ENCODE measurements at places on chromosomes 4 and X. TPM values are rescaled to one million over a fixed set of nuclear protein-coding genes. Genes with fewer than 3 reads are reported as not detected.
A peak's percentile ranks its signal among the peaks of the same experiment; 100 is the strongest.

LRIT3 gene
- total RNA-seq = 0.08 TPM

ARSJ gene
- total RNA-seq = 1.8 TPM

DNA sequence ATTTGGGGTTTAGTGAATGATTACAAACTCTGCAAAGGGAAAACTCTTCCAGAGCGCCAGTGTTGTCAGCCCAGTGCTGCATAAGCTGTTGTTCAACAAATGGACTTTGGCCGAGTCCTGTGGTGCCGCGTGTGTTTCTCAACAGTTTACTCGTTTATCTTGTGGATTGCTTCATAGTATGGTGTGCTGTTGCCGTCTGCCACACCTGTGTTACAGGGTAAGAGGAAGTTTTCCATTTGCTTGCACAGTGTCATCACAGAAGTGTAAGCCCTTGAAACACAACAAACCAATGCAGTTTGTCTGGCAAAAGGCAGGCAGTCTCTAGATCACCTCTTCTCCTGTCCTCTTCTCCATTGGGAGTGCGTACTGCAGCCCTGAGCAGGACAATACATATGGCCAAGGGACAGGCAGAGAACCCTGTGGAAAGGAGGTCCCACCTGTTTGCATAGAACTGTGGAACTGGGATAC lies 66.3 kb downstream of the DCUN1D4 start:
- peak overlapping the region; percentile 98 for H3K27ac ChIP-seq
- peak; percentile 52 for DNase-seq
- peaks cover 22% of the 10 kb centered on the region for H3K4me1 ChIP-seq
- H3K36me3 ChIP-seq = peaks cover 9% of the 10 kb centered on the region

GRCh38 chr4:109160494-109160893 lies 142.0 kb downstream of the COL25A1 start:
- no peaks in the 10 kb centered on the region for H3K36me3 ChIP-seq
- H3K4me1 ChIP-seq = no peaks in the 10 kb centered on the region
- H3K4me3 ChIP-seq = no peak overlapping the region
- H3K27ac ChIP-seq = no peak overlapping the region
- peaks cover 2% of the 10 kb centered on the region for H3K27me3 ChIP-seq

- no peak for DNase-seq
- no peak overlapping the region for H3K4me3 ChIP-seq
- no peaks in the 10 kb centered on the region for H3K4me1 ChIP-seq
- no peaks in the 10 kb centered on the region for H3K36me3 ChIP-seq
Observed at GRCh38 chr4:125843947-125844346, 529.2 kb downstream of the FAT4 start.

TACC3 gene
- total RNA-seq = 38.9 TPM

PRICKLE3 gene
- total RNA-seq = 2.5 TPM

ITIH6 gene
- total RNA-seq = not detected

DIAPH2 gene
- total RNA-seq = 5.1 TPM

- no peak overlapping the region for H3K27ac ChIP-seq
- no peaks in the 10 kb centered on the region for H3K27me3 ChIP-seq
- no peaks in the 10 kb centered on the region for H3K36me3 ChIP-seq
- H3K4me3 ChIP-seq = no peak overlapping the region
Observed at GRCh38 chr4:25223802-25224375, 9.9 kb upstream of the PI4K2B start.

GABRQ gene
- not detected for total RNA-seq
